ENCODE measurements at places on chromosomes 16 and 17. TPM values are rescaled to one million over a fixed set of nuclear protein-coding genes. Genes with fewer than 3 reads are reported as not detected.

PDIA2 gene
- 1.6 TPM for polyA plus RNA-seq

IRX5 gene
- 6.8 TPM for polyA plus RNA-seq

DNA sequence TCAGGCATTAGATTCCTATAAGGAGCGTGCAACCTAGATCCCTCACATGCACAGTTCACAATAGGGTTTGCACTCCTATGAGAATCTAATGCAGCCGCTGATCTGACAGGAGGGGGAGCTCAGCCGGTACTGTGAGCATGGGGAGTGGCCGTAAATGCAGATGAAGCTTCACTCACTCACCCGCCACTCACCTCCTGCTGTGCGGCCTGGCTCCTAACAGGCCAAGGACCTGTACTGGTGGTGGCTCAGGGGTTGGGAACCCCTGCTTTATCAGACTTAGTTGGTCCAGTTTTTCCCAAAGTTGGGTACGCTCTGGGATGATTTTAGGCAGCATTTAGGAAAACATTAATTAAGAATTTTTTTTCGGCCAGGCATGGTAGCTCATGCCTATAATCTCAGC lies 103.8 kb downstream of the MARF1 start:
- DNase-seq: no peak

DNA sequence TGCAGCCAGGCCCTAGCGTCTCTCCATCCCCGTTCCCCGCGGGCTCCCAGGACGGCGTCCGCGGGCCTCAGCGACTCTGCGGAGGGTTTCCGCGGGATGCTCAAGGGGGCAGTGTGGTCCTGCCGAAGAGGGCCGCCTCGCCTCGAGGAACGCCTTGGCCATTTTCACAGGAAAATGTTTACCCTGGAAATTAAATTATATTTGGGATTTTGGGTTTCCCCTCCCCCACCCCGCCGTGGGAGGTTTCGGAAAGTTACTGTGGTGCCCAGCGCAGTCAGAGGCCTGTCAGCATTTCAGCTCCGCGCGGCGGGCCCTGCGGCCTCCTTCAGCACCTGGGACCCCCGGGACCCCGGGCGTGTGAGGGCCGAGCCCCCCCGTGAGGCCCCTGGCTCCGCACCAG lies 94.5 kb downstream of the PCTP start:
- no peak for DNase-seq

- DNase-seq: no peak
Measured at GRCh38 chr17:54956791-54957190, 11.7 kb downstream of the COX11 start.

DNA sequence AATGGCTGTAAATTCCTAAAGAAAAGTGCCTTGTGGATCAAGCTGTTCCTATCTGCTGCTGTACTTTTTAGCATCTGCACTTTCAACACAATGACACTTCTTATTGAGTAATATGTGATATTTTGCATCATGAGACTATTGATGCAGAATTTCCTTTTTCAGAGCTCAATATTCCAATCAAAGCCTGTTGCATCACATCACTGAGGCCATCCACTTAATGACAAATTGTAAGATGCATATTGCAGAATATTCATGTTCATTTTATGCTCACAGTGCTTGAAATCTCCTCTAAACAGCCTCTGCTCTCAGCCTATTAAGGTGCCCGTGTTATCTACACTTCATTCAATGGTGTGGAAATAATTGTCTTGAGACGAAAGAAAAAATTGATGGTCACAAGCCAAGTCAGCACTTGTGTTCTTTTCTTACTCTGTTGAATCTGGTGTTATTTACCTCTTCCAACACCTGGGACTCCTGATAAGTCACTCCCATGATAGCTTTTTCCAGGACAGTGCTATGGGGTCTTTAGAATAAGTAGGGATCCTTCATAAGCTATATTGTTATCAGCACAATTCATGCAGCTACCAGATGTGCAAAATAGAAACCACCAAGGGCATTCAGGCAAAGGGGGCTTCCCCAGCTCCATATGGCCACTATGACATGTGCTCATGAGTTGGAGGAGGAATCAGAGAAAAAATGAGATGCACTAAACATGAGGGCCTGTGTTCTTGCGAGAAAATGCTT lies 9.3 kb upstream of the SKAP1 start:
- DNase-seq: no peak

GRCh38 chr16:860891-861290 lies 60.4 kb upstream of the GNG13 start:
- no peak for DNase-seq

All from renal cortex interstitium (tissue), 15 donors.